Neural progenitor cell (in vitro differentiated cells): ENCODE measurements at places on chromosomes 7 and 10.

DNA sequence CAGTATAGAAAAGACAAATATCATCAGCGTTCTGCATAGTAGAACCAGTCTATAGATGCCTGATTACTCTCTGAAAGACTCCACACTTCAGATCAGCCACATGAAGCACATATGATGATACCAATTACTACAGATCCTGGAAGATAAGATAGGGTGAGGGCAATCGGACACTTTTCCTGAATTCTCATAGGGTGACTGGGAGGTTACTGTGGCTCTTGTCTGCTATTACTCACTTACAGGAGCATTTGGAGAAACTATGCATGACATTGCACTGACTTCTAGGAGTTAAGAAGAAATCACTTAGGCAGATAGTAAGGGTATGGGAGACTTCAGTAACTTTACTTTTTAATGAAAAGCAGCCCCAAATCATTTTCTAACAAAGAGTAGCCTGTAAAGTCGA lies 1140.9 kb downstream of the XPNPEP1 start:
- DNase-seq = no peak

DNA sequence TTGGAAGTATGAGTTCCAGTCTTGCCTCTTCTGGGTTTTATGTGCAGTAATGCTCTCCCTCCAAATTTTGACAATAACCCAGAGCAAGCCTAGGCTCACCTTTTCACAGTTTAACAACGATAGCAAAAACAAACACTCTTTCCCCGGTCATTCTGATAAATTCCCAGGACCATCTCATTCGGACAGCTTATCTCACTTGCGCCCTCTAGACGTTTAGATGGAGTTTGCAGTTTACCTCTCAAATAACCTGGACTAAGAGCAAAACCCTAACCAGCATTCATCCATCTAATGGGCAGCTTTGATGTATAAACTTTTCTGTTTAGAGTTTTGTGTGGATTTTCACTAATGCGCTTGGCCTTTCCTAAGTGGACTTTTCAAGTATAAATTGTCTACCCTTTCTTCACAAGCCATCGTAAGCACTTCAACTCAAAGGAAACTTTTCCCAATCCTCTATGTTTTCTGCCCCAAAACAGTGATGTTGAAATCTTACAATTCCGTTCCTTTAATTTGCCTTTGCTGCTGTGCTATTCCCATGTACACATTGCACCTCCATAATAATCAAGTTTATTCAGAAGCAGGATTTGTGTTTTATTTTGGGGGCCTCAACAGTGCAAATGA lies 114.9 kb downstream of the HDAC9 start:
- peak; percentile 64 for DNase-seq

DNA sequence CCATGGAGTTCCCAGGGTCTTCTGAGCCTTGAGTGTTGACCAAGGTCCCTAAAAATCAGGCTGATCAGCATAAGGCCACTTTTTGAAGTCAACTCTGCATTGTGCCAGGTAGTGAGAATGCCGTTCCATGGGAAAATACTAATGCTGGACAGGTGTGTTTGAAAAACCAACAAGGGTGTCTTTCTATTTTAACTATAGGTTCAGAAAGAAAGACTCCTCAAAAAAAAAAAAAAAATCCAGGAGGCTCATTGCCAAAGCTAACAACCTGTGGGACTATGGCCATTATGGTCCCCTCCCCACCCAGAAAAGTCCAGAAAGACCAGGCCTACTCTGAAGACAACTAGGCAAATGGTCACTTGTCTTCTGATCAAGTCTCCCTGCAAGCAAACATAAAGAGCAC lies 44.4 kb downstream of the NRAP start:
- no peak for DNase-seq

DNA sequence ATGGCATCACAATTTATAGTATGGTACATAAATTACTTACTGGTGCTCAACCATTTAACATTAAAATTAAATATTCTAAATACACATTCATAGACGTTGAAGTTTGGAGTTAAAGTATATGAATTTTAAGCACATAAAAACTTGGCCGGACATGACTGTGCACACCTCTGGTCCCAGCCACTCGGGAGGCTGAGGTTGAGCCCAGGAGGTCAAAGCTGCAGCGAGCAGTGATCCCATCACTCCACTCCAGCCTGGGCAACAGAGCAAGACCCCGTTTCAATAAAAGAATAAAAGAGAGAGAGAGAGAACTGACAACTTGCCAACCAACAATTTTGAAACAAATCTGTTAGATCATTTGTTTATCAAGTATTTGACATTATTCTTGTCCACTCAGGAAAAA lies 943.3 kb upstream of the KCND2 start:
- no peak for DNase-seq

DNA sequence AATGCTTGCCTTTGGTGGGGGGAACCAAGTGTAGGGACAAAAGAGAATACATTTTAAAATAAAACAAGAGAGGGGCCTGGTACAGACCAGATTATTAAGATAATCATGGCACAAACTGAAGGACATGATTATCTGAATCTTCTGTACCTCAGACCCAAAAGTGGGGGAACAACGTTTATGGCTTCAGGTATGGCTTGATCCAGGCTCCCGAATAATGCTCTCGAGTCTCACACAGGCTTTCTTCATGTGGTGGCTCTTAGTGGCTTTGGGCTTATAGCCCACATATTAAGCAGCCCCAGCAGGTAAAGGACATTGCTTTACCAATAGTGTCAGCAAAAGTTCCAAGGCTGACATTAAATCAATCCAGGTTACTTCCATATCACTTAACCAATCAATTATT lies 106.8 kb upstream of the FOXK1 start:
- no peak for DNase-seq

- DNase-seq = no peak
Observed at GRCh38 chr10:111240348-111240747, 163.5 kb downstream of the ADRA2A start.

- no peak for DNase-seq
Observed at GRCh38 chr10:130491011-130491692, 355.0 kb downstream of the GLRX3 start.
